Mucosa of gallbladder (tissue), 1 donor: ENCODE measurements at places on chromosomes 6 and 20. TPM values are rescaled to one million over a fixed set of nuclear protein-coding genes. Genes with fewer than 3 reads are reported as not detected.

DNA sequence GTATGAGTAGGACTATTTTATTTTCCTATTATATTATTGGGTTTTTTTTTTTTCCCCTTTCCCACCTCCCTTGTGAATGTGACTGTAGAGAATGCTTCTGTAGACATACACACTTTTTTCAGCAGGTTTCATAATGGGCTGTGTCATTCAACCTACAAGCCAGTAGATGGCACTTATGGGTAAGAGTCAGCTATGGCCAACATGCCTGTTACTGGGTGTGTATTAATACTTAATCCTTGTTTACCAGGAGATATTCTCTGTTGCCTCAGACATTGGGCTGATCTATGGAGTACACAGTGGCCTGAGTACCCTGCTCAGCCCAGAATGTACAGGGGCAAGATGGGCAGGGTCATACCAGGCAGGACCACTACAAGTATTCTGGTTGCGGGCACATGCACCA lies 382.5 kb downstream of the EPHA7 start:
- DNase-seq: no peak

Gene BPIFB2
- total RNA-seq: 0.17 TPM

GRCh38 chr6:15090145-15090579 lies 155.7 kb upstream of the JARID2 start:
- DNase-seq: no peak

Gene IL20RA
- 15.1 TPM for total RNA-seq

DNA sequence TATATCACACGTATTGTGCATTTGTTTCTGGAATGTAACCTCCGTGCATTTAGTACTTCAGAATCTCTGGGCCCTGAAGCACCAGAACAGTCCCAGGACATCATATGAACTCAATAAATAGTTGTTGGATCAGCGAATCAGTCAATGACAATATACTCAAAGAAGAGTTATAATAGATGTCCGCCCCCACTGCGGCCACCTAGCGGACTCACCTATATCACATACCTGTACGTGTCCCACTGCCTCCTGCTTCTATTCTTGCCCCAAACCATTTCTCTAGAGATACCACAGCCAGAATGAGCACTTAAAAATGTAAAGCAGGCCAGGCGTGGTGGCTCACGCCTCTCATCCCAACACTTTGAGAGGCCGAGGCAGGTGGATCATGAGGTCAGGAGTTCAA lies 73.9 kb downstream of the DCDC2 start:
- no peak for DNase-seq

Gene SPEF1
- total RNA-seq: 0.75 TPM

DNA sequence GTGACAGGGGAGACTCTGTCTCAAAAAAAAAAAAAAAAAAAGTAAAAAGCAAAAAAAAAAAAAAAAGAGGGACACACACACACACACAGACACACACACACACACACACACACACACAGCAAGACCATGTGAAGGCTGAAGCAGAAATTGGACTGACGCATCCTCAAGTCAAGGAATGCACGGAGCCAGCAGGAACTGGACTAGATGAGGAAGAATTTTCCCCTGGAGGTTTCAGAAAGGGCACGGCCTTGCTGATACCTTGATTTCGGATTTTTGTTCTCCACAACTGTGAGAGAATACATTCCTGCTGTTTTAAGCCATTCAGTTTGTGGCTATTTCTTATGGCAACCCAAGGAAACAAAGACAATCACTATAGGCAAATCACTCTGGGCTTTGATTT lies 176.9 kb upstream of the SALL4 start:
- DNase-seq: no peak

DNA sequence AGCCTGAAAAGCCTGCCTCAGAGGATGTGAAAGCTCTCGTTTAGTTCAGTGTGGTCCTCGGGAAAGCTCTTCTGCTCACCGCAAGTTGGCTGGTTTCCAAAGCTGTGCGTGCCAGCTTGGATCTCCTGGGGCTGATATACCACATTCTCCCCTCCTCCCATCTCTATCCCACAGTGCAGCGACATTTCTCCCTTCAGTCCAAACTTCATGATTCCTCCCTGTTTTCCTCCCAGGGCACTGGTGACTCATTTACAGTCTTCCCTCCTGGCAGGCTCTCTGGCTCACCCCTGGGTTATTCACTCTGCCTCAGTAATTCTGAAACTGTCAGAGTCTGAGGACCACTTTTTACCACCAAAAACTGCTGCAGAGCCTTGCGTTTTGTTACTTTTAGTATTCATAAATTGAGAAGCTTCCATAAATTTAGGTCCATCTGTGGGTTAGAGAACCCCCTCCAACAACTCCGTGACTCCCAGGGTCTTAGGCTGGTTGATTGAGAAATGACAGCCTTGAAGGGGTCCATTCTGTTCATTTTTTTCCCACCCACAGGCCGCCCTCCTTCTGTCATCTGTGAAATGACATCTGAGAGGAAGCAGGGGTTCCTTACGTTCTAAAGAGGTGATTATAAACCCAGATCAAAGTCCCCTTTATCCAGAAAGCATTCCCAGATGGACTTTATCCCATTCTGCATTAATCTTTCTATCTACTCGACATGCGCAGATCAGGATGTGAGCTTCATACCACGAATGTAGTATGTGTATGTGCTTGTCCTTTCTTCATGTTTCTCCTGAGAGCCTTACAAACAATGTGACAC lies 6.1 kb downstream of the TRIM10 start:
- peak; percentile 59 for DNase-seq

Gene CLPSL2
- total RNA-seq: not detected

Gene CRYBG1
- total RNA-seq: 18.2 TPM

GRCh38 chr20:16533502-16533901 lies 39.7 kb downstream of the KIF16B start:
- no peak for DNase-seq

Gene C6orf132
- total RNA-seq: 41.2 TPM

Gene LRRC73
- total RNA-seq: 7.0 TPM

GRCh38 chr6:134134654-134135053 lies 82.2 kb upstream of the SLC2A12 start:
- no peak for DNase-seq

DNA sequence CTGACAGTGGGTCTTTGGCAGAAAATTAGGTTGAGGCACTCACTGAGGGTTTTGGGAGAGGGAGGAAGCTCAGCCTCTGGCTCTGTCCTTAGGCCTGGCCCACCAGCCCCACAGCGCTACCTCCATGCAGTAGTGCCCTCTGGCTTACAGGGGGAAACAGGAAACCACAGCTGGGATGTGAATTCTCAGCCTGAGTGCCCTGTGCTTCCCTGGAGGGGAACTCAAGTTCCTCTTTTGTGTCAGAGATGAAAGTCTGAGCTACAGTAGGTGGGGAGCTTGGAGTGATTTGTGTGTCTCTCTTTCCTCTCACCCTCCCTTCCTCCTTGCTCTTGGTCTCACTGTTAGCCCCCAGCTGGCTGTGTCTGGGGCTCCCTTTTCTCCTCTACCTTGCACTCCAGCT lies 48.2 kb upstream of the BLCAP start:
- DNase-seq: no peak

DNA sequence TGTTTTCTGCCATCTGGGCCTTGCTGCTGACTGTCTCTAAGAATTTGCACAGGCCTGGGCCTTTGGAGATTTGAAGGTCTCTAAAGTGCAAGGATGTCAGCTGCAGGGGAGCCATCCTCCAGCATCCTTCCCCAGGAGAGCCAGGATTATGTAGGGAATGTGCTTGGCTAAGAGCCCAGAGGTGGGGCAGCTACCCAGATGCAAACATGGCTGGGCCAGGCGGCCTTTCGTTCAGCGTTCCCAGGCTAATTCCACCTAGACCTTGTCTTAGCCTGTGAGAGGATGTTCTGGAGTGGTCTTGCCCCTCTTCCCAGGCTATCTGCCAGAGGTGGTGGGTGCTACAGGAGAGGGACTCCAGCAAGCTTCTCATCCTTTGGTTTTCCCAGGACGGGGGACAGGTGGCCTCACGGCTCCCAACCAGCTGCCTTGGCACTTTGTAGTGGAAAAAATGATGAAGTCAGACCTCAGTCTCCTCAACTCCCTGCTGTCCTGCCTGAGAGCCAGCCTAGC lies 7.7 kb upstream of the PTGIS start:
- DNase-seq: peak; percentile 46

- no peak for DNase-seq
Observed at GRCh38 chr6:22053391-22053997, 243.3 kb downstream of the PRL start.
